GM13977 (cell line): ENCODE measurements at places on chromosomes 12 and 14.
A peak's percentile ranks its signal among the peaks of the same experiment; 100 is the strongest.

DNA sequence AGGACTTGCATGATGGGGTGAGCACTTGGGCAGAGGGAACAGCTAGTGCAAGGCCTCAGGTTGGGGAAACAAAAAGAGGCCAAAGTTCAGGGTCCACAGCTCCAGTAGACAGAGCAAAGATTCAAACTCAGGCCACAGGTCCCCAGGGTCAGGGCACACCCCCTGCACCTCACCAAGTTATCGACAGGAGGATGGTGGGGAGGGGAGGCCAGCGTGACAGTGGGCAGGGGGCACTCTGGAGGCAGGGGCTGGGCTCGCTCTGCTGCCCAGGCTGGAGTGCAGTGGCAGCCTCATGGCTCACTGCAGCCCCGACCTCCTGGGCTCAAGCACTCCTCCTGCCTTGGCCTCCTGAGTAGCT, 32.4 kb upstream of the ULK1 start:
- no peak for DNase-seq

DNA sequence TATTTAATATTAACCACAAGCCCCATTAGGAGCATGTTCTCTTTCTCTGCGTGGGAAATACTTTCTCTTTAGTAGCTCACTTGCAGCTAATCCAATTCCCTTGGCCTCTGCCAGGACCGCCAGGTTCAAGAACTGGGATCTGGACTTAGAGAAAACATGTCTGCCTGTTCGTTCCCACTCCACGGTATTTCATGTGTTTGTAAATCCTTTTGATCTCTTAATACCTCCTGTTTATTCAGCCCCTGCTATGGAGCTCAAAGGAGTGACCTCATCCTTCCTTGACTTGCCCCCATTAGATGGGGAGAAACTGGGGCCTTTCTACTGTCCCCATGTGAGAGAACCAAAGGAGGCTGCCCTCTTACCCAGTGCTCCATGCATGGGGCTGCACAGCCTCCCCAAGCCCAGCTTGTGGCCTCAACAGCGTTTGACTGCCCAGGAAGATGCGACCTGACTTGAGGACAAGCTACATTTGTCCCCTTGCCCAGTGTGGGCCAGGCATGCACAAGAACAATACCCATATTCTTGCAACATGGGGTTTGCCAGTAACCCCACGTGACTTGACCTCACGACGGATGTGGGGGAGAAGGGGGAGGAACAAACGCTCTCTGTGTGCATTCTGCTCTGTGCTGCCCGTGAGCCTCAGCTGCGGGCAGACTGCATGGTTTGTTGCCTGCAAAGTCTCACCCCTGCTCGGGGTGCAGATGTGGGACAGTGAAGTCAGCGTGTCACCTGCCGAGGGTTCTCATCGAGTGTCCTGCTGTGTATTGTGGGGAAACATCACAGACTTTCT, 30.3 kb downstream of the CD9 start:
- DNase-seq = peak; percentile 64

- DNase-seq = no peak
Measured at GRCh38 chr12:57049119-57049446, 846 bp downstream of the MYO1A start.

GRCh38 chr12:1855241-1855640, 34.9 kb downstream of the LRTM2 start:
- no peak for DNase-seq

DNA sequence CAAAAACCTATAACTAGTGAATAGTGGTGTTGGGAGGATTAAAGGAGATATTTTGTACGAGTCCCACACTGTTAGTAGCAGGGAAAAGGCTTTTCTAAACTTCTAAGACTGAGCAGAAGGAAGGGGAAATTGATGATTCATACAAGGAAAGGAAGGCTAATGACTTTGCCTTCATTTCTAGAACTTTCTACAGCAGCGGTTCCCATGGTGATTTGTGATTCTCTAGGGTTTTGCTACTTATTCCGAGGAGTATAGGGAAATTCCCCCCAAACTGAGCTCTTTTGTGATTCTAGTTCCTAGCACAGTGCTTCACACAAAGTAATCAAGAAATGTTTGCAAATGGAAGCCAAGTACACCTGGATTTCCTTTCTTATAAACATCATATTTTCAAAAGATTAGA, 23.8 kb upstream of the PWP1 start:
- peak; percentile 48 for DNase-seq

- no peak for DNase-seq
Measured at GRCh38 chr14:96594961-96595360, 92.8 kb downstream of the PAPOLA start.

DNA sequence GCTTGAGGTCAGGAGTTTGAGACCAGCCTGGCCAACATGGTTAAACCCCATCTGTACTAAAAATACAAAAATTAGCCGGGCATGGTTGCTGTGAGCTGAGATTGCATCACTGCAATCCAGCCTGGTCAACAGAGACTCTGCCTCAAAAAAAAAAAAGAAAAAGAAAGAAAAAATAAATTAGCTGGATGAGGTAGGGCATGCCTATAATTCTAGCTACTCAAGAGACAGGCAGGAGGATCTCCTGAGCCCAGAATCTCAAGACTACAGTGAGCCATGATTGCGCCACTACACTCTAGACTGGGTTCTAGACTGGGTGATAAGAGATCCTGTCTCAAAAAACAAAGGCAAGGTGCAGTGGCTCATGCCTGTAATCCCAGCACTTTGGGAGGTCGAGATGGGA, 16.9 kb downstream of the PPP4R3A start:
- DNase-seq = no peak

DNA sequence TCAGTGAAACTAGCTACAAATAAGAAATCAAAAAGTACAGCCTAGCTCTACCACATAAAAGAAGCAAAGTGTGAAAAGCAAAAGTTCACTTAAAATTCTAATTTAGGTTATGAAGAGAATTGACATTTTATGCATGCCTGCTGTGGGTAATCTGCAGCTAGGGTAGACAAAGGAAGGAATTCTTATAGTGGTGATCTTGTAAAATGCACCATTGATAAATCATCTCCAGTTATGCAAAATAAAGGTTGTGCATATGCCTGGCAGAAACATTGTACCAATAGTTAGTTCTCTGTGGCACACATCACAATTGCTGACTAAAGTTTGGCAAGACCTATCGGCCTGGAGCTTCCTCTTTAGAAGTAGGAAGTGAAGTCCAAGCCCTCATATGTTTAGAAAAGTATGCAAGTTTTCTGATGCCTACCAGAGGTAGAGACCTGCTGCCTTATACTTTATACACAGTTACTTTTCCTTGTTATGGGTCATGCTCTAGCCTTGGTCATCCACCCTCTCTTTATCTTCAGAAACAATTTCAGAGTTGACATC, 78.3 kb downstream of the TSHR start:
- DNase-seq = no peak

DNA sequence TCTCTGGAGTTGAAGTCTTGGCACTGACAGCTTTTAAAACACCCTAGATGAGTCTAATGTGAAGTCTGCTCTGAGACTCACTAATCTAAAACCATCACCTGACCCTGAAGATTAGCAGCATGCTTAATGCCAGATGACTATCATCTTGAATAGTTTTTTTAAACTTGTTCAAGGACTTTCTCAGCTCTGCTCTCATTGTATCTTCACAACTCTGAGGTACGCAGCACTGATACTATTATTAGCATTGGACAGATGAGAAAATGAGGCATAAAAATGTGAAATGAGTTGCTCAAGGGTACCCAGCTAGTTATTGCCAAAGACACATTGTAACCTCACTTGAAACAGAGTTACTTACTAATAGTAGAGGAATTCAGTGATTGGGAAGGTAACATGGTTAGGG, 4.8 kb downstream of the SLC38A1 start:
- DNase-seq = peak; percentile 26

DNA sequence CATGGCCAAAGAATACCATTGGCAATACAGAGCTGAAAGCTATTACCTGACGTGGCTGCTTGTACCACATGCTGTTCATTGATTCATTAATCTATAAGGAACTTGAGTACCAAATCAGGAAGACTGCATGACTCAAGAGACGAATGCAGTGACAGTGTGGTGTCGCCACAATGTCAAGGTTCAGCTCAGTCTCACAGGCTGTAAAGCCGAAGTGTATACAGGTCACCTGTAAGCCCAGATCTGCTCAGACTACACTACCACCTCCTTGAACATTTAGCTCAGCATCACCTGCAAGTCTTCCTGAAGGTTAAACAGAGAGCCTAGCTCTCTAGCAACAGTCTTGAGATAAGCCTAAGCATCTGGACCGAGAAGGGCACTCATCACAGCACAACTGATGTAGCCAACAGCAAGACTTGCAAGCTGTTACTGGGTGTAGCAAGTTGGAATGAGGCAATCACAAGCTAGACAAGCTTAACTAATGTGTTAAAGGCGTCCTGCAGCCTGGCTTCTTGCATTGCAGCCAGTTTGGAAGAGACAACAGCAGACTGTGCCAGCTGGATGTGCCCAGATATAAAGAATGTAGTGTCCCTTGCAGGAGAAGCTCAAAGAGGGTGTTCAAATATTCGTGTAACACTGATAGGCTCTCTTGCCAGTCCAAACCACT, 21.0 kb downstream of the TMTC1 start:
- DNase-seq = no peak

DNA sequence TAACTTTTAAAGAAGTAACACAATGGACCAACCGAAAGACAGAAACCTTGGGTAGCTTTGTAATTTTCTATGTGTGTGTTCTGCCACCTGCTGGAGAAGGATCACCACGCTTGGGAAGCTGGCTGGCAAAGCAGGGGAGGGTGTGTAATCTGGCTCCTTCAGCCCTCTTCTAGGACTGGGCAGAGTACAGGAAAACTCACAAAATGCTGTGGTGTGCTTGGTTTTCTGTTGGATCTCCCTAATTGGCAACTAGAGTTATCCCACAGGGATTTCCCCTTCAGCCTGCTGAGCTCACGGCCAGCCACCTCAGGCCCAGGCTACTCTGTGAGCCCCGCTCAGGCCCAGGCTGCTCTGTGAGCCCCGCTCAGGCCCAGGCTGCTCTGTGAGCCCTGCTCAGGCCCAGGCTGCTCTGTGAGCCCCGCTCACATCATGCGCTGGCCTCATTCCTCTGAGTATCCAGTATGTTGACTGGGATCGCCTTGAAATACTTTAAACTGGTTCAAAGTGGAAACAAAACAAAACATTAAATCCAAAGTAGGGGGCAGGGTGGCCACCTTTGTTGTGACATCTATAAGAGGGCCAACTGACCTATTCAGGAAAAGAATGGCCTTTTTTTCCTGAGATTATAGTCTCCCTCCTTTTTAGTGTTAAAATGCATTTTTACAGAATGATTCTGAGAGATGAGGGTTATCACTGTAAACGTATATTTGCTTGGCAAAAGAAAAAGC, 52.0 kb upstream of the RNU6-8 start:
- DNase-seq = peak; percentile 36

DNA sequence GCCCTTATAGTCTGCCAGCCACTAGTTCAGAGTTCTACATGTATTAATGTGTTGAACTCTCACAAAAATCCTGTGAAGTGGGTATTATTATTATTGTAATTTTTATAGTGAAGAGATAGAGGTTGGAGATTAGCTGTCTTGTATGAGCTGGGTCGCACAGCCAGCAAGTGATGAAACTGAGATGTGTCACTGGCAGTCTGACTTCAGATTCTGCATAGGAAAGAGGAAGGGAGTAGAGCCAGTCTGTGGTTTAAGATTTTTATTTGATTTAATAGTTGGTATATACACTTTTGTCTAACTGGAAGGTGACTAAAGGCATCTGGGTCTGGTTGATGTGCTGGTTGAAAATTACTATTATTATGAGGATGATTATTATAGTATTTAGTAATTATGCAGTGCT, 5.8 kb upstream of the FRS2 start:
- no peak for DNase-seq

GRCh38 chr14:24130717-24131548, 474 bp downstream of the FITM1 start:
- DNase-seq = no peak

DNA sequence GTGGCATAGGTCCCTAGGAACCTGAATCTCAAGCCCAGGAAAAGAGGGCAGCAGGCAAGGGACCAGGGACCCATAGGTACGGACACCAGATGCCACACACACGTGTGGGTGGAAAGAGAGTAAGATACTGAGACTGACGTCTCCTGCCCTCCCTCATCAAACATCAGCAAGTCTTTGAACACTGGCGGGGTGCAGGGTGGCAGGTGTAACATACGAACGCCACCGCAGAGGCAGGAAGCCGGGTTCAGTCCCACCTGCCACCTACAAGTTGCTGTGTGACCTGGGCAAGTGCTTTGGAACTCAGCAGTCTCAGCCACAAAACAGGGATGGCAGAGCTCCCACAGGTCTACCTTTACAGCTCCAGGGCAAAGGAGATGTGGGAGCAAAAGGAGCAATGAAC, 11.1 kb downstream of the ACTN1 start:
- DNase-seq = no peak

DNA sequence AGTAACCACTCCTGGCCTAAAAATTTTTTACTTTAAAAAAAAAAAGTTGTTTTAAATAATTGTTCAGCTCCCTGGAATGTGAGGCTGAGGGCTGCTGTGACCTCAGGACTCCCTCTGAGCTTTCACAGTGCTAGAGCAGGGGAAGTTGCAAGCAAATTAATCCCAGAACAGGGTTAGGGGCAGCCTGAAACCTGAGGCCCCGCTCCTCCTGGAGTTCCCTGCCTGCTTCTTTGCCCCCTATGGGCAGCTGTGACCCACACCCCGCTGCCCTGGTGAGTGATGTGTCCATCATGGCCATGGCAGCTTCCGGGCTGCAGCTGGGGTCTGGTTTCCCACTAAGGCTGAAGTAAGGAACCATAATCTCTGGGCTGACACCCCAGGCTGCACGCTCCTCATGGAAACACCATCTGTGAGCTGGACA, 9.5 kb downstream of the RITA1 start:
- DNase-seq = no peak

DNA sequence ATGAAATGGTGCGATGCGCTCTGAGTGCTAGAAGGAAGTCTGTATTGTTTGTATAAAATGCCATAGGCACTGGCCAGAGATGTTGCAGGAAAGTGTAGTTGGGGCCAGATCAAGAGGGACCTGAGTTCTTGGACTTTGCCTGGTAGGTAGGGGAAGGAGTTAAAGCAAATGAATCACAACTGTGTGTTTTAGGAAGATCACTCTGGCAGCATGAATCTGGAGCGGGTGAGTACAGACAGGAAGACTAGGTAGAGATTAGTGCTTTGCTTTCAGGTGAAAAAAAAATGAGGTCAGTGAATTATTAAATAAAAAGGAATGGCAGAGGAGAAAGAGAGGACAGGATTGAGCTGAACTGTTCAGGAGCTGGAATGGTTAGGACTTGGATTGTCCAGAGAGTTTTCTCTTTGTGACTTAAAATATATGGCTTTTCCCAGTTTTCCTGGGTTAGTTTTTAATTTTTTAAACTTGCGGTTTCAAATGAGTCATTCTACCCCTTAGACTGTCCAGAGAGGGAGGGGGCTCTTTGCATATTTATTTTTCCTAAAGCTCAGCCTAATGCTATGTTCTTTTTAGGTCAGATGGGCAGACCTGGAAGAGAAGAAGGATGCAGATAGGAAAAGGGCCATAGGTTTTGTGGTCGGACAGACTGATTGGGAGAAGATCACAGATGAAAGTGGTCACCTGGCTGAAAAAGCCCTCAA, 41.1 kb downstream of the PROX2 start:
- DNase-seq = no peak

DNA sequence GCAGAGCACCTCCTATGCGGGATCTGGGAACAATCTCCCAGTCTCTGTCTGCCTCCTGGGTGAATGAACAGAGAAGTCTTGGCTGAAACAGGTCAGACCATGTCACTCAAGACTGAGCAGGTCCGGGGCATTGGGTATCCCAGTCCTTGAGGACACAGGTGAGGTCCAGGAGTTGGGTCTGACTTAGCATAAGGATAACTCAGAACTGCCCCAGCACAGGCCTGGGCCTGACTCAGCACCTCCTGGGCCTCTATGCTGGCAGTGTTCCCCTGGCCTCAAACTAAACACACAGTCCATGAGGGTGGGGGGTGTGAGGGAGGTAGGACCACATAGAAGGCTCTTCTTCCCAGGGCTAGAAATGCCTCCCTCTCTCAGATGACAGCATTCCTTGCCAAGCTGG, 1.5 kb upstream of the SDR9C7 start:
- no peak for DNase-seq
